ENCODE measurements at places on chromosomes 13 and 19.

DNA sequence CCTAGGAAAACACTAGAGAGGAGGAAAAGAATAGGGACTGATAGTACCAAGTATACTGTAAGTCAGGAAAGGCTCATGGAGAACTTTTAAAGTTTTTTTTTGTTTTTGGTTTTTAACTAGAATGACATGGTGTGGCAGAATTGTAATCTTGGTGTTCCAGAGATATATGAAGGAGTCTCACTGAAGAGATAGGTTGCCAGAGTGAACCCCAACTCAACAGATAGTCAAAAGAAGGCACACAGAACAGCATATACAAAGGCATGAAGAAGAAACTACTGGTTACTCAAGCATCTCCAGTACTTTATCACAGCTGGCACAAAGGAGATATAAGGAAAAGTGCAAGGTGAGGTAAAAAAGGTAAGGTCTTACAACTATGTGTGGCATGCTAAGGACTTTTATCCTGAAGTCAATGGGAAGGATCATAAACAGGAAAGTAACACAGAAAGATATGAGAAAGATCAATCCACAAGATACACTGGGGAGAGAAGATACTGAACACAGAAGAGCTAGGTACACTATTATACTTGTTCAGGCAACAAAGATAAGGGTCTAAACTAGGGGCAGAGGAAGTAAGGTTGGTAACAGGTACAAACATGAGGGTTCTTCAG lies 6.0 kb downstream of the KPNA3 start:
- DNase-seq = no peak

GRCh38 chr19:10289836-10290356 lies at the start of gene ICAM5:
Gene ICAM5, plus strand, starts transcription at chr19:10289952. Its CDS starts 92 bp downstream, at chr19:10290044.
- no peak for DNase-seq

GRCh38 chr19:10285393-10285792 lies 1.4 kb upstream of the ICAM4 start:
- no peak for DNase-seq

- no peak for DNase-seq
These were observed 124.7 kb upstream of the VSTM2B start for GRCh38 chr19:29400917-29401711.

- no peak for DNase-seq
These were observed 48.6 kb upstream of the ARHGEF7 start for GRCh38 chr13:111066544-111066943.

- DNase-seq = no peak
These were observed 38.4 kb downstream of the GNG7 start for GRCh38 chr19:2663920-2664571.

GRCh38 chr13:113655346-113656002 lies 2.5 kb downstream of the ATP4B start:
- no peak for DNase-seq

GRCh38 chr13:101915755-101916107 lies 463.3 kb downstream of the ITGBL1 start:
- no peak for DNase-seq

DNA sequence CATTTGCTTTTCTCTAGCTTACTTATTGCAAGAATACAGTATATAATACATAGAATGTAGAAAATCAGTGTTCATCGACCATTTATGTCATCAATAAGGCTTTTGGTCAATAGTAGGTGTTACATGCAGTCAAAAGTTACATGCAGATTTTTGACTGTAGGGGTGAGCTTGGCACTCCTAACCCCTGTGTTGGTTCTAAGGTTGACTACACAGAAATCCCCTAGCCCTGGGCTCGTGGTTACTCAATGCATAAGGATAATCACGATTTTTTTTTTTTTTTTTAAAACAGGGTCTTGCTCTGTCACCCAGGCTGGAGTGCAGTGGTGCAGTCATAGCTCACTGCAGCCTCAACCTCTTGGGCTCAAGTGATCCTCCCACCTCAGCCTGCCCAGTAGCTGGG lies 4.0 kb upstream of the NWD1 start:
- no peak for DNase-seq

- DNase-seq = peak; percentile 31
These were observed 12.1 kb upstream of the ZSCAN1 start for GRCh38 chr19:58021541-58022282.

- DNase-seq = no peak
These were observed 407.2 kb downstream of the KCNRG start for GRCh38 chr13:50422181-50423148.

GRCh38 chr13:21911646-21912298 lies 240.9 kb downstream of the FGF9 start:
- no peak for DNase-seq
